Activated T-cell treated with anti-CD3 and anti-CD28 coated beads for 4 hours (primary cell): ENCODE measurements at places on chromosomes 12 and 14.

- DNase-seq = no peak
Observed at GRCh38 chr12:3792623-3793288, 39.8 kb upstream of the CRACR2A start.

GRCh38 chr12:51152953-51153352, 20.0 kb downstream of the TFCP2 start:
- DNase-seq = no peak

DNA sequence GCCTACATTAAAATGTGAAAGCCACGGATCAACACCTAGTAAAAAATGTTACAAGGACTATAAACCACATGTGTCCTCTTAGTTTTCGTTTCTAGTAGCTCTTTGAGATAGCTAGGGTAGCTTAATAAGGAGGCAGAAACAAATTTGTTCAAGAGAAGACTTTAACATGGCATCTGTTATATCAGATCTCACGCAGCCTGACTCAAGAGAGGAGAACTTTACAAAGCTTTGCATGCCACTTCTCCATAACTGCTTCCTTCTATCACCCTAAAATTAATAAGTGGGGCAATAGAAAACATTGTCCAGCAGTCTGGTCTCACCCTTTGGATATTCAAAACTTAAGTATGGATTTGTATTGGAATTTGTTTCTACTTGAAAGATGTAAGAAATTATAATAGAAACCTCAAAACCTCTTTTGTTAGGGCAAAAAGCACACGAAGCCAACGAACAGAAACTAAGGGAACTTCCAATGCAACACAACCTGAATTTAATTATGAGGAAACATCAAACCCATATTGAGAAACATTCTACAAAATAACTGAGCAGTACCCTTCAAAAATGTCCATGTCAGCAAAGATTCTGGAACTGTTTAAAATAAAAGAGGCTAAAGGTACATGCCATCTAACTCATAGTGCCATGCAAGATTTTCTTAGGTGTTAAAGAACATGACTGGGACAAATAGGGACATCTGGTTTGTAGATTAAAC, 194.8 kb downstream of the LRIG3 start:
- no peak for DNase-seq

- no peak for DNase-seq
Observed at GRCh38 chr14:51442513-51443175, 202.6 kb downstream of the TMX1 start.

GRCh38 chr14:102362084-102362483, 606 bp downstream of the CINP start:
- DNase-seq = peak; percentile 34

DNA sequence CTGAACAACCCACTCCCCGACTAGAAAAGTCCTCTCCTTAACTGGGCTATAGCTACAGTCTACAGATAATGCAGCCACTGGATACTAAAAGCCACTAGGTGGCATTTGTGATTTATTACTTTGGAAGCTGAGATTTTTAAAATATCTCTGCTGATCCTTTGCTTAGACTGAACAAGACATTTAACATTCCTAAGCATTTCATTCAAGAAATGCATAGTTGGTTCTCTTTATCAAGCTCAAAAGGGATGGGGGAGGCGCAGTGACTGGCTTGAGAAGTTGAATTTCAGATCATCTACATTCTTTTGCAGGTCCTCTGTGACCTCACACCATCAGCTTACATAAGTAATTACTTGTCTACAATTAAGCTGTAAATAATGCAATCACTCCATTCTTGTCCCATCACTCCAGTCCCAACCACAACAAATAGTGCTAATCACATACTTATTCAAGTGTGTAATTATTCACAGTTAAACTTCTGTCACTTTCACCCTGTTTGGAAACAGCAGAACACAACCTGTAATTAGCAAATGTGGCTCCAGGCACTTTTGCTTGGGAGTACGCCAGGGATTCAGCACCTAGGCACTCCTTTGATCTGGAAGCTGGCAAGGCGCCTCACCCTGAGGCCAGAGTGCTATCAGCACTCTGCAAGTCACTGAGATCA, 203.6 kb downstream of the NOVA1 start:
- DNase-seq = no peak

- no peak for DNase-seq
Observed at GRCh38 chr14:65223636-65224035, 121.3 kb upstream of the MAX start.

- peak; percentile 69 for DNase-seq
Observed at GRCh38 chr12:47742253-47742825, 16.3 kb downstream of the RAPGEF3 start.

GRCh38 chr12:125049093-125049458, 16.2 kb upstream of the AACS start:
- no peak for DNase-seq

- no peak for DNase-seq
Observed at GRCh38 chr14:95649230-95649629, 37.0 kb upstream of the TCL1B start.
